H1 (cell line): ENCODE measurements at places on chromosomes 12 and 14. TPM values are rescaled to one million over a fixed set of nuclear protein-coding genes. Genes with fewer than 3 reads are reported as not detected.

Gene TDRD9
- polyA plus RNA-seq, result not detected in 2 replicates

Gene SP1
- polyA plus RNA-seq, result 46.4 and 50.7 TPM in 2 replicates

Gene USP44
- polyA plus RNA-seq, result 88.6 and 129 TPM in 2 replicates

Gene GZMB
- not detected in 2 replicates for polyA plus RNA-seq

Gene MYO1H
- 0.03 and 0.05 TPM in 2 replicates for polyA plus RNA-seq

Gene LRRC10
- not detected in 2 replicates for polyA plus RNA-seq

Gene SLC2A14
- 10.1 and 11.1 TPM in 2 replicates for polyA plus RNA-seq

Gene TAS2R7
- polyA plus RNA-seq, result not detected in 2 replicates
